Mucosa of gallbladder (tissue), 1 donor: ENCODE measurements at places on chromosomes 7 and 10. TPM values are rescaled to one million over a fixed set of nuclear protein-coding genes. Genes with fewer than 3 reads are reported as not detected.
A peak's percentile ranks its signal among the peaks of the same experiment; 100 is the strongest.

DNA sequence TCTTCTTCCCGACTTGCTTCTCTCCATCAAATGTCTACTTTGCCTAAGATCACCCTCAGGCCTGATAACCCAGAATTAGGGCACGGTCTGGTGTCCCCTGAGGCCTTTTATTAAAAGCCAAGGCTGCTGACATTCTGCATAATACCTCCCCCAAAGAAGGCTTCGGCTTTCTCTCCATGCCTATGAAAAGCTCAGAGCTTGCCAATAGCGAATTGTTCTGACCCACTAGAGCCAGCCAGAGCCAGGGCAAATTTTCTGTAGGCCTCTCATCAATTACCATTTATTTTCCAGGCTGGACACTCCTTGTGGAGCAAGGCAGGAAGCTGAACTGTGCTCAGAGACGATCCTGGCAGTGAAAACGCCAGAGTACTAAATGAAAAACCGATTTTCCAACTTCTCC is 64.3 kb upstream of the ADRB1 start:
- DNase-seq: no peak

- no peak for DNase-seq
Measured at GRCh38 chr10:115026056-115026745, 67.0 kb upstream of the ATRNL1 start.

GRCh38 chr7:114519240-114519639 is 104.6 kb downstream of the FOXP2 start:
- DNase-seq: no peak

GRCh38 chr10:43293677-43294057 is 26.8 kb upstream of the RASGEF1A start:
- no peak for DNase-seq

DNA sequence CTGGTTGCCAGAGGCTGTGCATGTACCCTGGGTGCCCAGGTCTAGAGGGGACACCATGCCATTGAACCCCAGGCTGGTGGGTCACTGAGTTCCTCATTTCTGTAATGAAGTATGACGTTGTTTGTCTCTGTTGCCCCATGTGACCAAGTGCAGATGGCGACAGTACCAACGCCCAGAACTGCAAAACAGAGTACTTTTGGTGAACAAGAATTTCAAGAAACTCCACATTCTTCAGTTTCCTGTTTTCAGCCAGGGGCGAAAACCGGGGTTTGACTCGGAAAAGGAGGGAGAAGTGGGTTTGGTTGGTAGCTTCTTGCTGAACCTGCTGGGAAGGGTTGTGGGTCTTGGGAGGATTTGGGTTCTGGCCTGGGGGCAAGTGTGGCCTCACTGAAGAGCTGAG is 18.2 kb downstream of the CYP17A1 start:
- DNase-seq: peak; percentile 37

DNA sequence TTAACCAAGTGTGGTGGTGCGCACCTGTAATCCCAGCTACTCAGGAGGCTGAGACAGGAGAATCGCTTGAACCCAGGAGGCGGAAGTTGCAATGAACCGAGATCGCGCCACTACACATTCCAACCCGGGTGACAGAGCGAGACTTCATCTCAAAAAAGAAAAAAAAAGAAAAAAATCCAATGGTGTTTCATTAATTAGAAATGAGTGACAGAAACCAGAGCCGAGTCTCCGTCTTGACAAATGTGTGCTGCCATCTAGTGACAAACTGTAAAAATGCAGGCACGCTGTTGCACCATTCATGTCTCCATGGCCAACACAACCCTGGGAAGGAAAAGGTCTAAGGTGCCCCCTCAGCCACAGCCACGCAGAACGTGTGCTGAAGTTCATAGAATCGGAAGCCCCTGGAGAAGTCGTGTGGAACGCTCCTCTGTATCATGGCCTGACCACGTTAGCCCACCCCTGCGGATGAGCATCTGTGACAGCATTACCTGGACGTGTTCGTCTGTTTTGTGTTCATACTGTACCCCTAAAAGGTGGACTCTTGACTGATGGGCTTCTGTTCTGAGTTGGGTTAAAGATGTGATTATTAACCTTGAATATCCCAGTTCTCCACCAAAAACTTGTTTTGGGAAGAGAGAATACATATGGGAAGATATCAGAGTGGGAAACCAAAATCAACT is 94.9 kb downstream of the LYZL2 start:
- peak; percentile 79 for DNase-seq

DNA sequence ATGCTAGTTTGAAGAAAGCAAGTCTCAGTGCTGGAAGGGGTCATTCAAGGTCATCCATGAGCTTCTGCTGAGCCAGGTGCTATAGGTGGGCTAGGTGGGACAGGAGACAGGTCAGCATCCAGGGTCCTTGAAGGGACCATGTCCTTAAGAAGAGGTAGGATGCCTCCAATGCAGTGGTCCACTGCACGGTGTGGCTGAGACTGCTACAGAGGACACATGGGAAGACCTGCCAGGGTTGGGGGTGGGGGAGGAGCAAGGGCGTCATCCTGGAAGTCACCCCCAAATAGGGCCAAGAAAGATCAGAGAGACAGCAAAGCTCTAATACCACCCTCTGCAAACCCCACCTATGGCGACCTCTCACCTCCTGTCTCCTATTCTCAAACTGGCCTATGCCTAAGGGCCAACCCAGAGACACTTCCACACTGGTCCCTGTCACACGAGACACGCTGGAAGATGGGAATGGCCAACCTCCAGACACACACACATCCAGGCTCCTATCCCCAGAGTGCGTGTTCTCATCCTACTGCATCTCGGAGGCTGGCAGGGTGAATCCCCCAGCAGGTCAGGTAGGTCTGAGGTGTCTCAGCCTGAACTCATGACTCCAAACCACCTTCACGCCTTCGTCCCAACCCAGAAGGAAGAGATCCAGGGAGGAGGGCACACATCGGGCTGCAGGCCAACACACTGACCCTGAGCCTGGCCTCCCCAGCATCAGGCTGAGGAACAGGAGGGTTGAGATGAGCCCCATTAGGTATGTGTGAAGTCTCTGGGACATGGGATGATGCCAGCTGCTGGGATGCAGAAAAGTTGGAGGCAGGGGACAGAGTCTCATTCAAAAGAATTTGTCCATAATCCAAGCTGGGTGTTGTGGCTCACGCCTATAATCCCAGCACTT is 5.6 kb upstream of the PPP1R35 start:
- DNase-seq: no peak

GRCh38 chr10:118867768-118868167 is 113.0 kb upstream of the CACUL1 start:
- DNase-seq: no peak

DNA sequence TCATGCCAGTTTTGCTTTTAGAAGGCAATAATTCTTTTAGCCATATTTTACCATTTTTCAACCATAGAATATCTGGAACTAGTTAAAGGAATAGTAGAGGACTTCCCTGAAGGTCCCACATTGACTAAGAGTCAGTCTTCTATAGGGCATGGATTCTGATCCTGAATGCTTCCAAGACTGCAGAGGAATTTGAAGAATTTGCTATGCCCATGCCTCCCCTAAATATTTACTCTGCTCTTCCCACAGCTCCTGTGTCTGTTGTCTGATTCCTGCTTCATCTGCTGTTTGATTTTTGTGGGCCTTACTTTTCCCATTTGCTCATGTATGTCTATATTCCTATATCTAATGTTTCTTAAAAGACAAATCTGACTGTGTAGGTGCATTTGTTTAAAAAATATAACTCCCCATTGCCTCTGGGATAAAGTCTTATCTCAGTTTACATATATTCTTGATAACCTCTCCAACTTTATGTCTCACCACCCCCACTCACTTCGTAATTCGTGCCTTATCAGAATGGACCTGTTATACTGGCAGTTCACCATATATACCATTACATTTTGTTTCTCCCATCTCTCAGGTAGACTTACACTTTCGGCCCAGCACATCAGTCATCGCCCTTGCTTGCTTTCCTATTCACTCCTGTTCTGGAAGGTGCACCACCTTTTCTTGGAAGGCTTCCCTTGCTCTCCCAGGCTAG is 33.9 kb downstream of the LRRC4 start:
- no peak for DNase-seq

DNA sequence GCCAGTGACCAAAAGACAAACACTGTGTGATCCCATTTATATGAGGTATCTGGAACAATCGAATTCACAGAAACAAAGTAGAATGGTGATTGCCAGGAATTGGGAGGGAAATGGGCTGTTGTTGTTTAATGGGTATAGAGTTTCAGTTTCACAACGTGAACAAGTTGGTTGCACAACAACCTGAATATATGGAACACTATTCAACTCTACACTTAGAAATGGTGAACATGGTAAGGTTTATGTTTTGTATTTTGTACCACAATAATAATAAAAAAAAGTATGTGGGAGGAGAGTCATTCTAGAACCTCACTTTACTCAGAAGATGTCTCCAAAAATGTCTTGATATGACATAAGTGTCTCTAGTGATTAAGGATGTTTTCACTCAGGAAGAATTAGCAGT is 85.2 kb upstream of the SGCE start:
- no peak for DNase-seq

Gene TPK1
- total RNA-seq: 4.7 TPM

Gene BAZ1B
- 50.7 TPM for total RNA-seq

Gene C10orf95
- 0.46 TPM for total RNA-seq

Gene MYOZ1
- 0.52 TPM for total RNA-seq
